ENCODE measurements at places on chromosomes 7 and 10.

- peak; percentile 54 for DNase-seq
Measured at GRCh38 chr7:84780158-84781124, 406.4 kb downstream of the SEMA3D start.

- DNase-seq = no peak
Measured at GRCh38 chr7:66070222-66070621, 5.4 kb upstream of the ASL start.

DNA sequence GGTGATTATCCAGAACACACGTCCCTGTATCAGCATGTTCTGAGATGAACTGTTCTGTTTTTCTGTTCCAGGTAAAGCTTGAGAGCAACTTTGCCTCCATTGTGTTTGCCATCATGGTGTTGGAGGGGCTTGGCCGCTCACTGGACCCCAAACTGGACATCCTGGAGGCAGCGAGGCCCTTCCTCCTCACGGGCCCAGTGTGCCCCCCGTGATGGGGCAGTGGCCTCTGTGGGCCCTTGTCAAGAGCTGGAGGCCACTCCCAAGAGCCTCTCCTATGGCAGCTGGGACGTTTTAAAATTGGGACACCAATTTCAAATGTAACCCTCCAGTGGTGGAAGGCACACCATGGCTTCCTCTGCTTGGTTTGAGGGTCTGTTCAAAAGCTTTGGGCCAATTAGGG is 1.9 kb upstream of the NDUFB2 start:
- no peak for DNase-seq

GRCh38 chr7:74430961-74431466 is 22.7 kb upstream of the GTF2IRD1 start:
- DNase-seq = peak; percentile 53
